NCI-H2081 treated with DMSO at 0.1 percent for 48 hours (cell line): ENCODE measurements at places on chromosomes 12 and 14.

GRCh38 chr14:20493634-20494033 is 11.7 kb upstream of the RNASE10 start:
- DNase-seq: no peak

- DNase-seq: no peak
Measured at GRCh38 chr12:10289005-10289754, 18.5 kb upstream of the KLRD1 start.

- no peak for DNase-seq
Measured at GRCh38 chr12:105167346-105167745, 59.8 kb downstream of the WASHC4 start.

GRCh38 chr14:24895622-24896021 is 154.3 kb downstream of the STXBP6 start:
- no peak for DNase-seq

GRCh38 chr14:78170203-78170602 is at the start of gene NRXN3:
NRXN3 (plus strand) TSS chr14:78170373; CDS start chr14:78243094, 72,721 bp downstream.
- DNase-seq: no peak

GRCh38 chr14:64465191-64465822 is at the start of gene AKAP5:
AKAP5 (plus strand) TSS chr14:64465499; CDS start chr14:64468395, 2,896 bp downstream.
- DNase-seq: no peak

DNA sequence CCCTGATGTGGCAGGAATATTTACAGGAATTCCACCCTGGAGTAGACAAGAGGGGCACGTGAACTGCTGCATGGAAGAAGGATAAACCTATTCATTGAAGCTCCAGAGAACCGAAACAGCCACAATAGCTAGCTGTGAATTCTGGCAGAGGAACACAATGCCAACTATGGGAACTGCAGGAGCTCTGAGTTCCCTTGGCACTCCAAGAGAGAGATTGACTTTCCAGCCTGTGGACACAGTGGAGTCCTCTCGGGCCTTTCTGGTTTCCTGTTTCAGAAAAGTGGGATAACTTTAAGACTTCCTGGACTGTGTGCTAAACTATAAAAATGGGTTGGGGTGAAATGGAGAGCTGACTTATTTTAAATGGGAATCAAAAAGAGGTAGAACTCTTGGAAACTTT is 11.9 kb downstream of the CACNA2D4 start:
- DNase-seq: no peak

DNA sequence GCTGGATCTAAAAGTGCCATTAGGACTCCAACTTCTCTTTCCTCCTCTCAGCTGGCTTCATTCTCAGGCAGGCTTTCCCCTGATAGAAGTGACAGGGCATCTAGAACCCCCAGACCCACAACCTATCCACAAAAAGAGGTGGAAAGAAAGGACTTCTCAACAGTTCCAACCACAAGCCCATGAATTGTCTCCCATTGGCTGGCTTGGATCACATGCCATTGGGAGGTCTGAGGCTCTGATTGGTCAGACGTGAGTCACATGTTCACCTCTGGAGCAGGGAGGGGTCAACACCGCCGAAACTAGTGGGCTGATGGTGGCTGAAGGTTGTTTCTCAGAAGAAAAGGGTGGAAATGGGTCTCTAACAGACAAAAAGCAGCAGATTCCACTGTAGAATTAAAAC is 47.2 kb downstream of the DRAM1 start:
- no peak for DNase-seq

GRCh38 chr12:31353750-31354708 is 28.1 kb upstream of the SINHCAF start:
- DNase-seq: peak; percentile 49

DNA sequence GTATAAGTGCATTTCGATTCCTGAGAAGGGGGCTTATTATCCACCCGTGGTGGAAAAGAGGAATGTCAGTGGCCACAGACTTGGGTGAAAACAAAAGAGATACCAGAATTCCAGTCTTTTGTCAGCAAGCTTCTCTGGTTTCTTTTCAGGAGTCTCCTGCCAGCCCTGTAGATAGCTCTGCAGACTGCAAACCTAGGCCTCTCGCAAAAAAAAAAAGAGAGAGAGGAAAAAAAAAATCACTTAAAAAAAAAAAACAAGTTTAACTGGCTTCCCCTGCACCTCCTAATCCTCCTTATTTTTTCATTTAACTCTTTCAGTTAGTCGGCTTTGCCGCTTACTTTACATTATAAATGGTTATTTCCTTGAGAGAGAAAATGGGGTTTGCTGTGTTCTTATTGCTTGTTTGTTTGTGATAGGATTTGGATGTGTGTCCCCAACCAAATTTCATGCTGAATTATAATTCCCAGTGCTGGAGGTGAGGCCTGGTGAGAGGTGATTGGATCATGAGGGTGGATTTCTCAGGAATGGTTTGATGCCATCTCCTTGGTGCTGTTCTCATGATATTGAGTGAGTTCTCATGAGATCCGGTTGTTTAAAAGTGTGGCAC is 170.0 kb downstream of the BCL11B start:
- no peak for DNase-seq

GRCh38 chr12:26632756-26633155 is 200.2 kb downstream of the ITPR2 start:
- no peak for DNase-seq

DNA sequence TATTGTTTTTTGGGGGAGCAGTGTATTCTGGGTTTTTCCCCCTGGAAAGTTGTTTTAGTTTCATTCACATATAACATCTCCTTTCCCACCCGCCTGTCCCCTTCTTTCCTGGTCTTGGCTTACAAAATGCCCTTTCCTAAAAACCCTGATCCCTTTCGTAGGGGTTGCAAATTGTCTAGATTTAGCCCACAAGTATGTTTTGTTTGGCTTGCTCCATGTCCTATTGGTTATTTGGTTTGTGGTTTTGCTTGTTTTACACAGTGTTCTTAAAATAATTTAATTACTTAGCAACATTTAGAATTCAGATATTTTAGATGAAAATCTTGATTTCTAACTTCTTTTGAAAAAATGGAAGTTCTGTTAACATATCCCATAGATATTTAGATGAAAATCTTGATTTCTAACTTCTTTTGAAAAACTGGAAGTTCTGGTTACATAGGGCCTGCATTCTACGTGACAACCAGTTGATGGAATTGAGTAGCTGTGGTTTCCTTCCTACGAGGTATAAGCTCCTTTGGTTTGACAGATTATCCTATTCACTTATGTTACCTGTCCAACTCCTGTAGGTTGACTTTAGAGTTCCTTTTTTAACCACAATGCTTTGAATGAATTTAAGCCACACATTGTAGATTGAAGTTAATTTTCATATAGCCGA is 89.2 kb upstream of the TMEM263 start:
- no peak for DNase-seq

- DNase-seq: no peak
Measured at GRCh38 chr12:95709152-95709551, 81.4 kb downstream of the NTN4 start.

- no peak for DNase-seq
Measured at GRCh38 chr14:87111126-87111525, 881.9 kb downstream of the GALC start.

DNA sequence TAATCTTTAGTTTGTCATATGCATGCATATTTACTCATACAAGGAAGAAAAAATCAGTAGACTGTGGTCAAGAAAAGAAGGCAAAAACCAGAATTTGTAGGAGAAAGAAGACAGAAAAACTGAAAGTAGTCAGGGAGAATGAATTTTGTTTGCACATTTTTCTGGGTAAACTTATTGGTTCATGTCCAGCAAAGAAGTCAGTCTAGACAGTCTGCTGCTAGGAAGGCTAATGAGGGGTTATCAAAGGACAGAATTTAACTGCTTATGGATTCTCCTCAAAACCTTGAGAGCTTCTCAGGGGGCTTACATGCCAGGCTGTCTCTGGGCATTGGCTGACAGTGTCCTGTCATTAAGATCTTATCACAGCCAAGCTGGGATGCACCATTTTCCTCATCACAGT is 293.9 kb downstream of the RPAP3 start:
- no peak for DNase-seq

DNA sequence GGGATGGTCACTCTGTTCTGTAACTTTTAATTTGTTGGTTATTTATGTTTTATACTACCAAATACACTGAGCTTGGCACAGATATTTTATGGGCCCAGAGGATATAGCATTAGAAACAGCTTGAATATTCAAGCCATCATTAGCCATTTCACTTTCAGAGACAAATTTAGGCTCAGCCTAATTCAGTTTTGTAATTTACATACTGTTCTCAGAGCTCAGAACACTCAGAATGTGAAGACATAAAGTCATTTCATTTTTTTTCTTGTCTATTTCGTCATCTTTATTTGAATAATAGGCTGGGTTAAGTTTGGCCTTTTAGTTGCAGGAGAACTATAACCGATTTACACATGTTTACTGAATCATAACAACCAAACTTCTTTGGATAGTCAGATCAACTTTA is 361.7 kb downstream of the SNAPC1 start:
- DNase-seq: no peak

GRCh38 chr12:29797565-29798355 is 14.0 kb upstream of the TMTC1 start:
- no peak for DNase-seq

- no peak for DNase-seq
Measured at GRCh38 chr14:94144765-94145164, 15.4 kb upstream of the IFI27L2 start.

DNA sequence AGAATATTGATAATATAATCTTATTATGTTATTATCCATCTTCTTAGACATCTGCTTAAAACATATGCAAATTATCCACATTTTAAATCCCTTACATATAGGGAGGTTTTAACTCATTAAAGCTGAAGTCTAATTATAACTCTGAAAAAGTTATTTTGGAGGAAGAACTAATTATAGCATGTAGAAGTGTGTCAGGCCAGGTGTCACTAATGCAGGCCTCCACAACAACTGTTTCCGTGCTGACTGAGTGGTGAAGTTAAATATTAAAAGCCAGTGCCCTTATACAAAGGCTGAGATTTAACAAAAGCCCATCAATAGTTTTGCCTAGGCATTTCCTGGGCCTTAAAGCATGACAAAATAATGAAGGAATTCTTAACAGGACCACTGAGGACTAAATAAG is 157.4 kb downstream of the LRRK2 start:
- no peak for DNase-seq

- DNase-seq: no peak
Measured at GRCh38 chr12:131122631-131123030, 168.9 kb downstream of the ADGRD1 start.

DNA sequence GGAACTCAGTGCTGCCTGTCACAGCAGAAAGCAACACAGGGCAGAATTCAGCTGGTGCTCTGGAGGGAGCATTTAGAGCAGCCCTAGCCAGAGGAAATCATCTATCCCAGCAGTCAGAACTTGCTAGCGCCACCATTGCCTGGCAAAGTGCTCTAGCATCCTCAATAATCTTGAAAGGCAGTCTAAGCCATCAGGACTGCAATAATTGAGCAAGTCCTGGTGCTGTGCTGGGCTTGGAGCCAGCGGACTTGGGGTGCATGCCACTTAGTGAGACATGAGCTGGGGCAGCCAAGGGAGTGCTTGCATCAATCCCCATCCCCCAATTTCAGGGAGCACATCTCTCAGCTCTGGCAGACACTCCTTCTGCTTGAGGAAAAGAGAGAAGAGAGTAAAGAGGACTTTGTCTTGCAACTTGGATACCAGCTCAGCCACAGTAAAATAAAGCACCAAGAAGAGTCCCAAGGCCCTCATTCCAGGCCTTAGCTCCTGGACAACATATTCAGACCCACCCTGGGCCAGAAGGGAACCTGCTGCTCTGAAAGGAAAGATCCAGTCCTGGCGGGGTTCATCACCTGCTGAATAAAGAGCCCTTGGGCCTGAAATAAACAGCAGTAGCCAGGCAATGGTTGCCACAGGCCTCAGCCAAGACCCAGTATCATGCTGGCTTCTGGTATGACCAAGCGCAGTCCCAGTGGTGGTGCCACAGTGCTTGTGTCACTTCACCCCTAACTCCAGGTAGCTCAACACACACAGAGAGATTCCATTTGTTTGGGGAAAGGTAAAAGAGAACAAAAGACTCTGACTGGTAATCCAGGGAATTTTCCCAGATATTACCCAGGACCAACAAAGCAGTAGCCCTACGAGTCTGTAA is 44.5 kb upstream of the ZDHHC17 start:
- DNase-seq: no peak

GRCh38 chr12:116382686-116383530 is 105.4 kb upstream of the MED13L start:
- DNase-seq: no peak

- no peak for DNase-seq
Measured at GRCh38 chr14:55665067-55665675, 85.2 kb downstream of the KTN1 start.

DNA sequence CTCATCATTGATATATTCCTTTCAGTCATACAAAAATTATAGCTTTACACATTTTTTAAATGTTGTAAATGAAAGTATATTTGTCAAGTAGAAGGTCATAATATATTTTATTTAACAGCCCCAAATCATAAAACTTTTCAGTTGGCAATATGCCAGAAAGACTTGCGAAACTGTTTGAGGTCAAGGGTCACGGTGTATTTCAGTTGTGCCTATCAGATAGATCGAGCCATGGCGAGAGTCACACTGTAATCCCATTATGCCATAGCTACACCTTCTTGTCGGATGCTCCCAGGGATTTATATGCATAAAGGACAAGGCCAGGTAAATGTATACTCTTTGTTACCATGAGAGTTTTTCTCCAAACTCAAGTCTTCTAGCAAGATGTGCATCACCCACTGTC is 26.7 kb upstream of the G2E3 start:
- DNase-seq: no peak

DNA sequence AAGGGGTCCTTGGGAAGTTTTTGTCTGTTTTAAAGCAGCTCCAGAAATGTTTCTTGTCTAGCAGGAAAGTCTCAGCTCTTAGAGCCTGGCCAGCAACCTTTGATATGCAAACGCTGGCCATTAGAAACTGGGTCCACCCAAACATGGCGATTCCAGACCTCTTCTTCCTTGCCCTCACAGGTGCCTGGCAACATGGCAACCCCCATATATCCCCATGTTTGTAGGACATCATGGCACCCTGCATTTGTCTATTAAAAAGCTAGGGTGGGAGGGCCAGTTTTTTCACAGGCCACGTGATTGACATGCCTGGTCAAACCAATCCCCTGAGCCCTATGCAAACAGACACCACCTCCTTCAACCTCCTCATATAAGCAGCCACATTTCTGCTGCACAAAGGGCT is 848.7 kb upstream of the FOXG1 start:
- no peak for DNase-seq

- no peak for DNase-seq
Measured at GRCh38 chr12:48988030-48988649, 10.0 kb downstream of the WNT1 start.

DNA sequence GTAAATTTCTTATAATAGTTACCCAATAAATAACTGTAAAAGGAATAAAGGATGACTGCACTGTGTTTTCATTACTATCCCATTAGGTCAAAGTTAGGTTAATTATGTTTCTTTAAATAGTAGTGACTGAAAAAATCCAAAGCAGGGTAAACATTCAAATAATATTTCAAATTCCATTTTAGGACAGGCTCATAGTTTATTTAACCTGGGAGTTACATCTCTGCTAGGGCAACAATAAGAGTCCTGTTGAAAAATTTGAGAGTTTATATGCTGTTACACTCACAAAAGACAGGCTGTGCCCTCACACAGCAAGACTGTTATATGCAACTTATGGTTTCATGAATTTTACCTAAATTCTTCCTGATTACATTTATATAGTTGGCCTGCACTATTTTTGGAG is 8.0 kb downstream of the ERP27 start:
- no peak for DNase-seq

GRCh38 chr12:12837025-12837812 is 24.1 kb downstream of the DDX47 start:
- peak; percentile 21 for DNase-seq
